ENCODE measurements at places on chromosomes 1 and 21. TPM values are rescaled to one million over a fixed set of nuclear protein-coding genes. Genes with fewer than 3 reads are reported as not detected.

The PLA2G2F gene
- total RNA-seq, result not detected

GRCh38 chr1:241918879-241919278, 38.7 kb upstream of the BECN2 start:
- no peak for DNase-seq

The NBPF11 gene
- total RNA-seq, result 13.6 TPM

The AGO4 gene
- total RNA-seq, result 14.6 TPM

DNA sequence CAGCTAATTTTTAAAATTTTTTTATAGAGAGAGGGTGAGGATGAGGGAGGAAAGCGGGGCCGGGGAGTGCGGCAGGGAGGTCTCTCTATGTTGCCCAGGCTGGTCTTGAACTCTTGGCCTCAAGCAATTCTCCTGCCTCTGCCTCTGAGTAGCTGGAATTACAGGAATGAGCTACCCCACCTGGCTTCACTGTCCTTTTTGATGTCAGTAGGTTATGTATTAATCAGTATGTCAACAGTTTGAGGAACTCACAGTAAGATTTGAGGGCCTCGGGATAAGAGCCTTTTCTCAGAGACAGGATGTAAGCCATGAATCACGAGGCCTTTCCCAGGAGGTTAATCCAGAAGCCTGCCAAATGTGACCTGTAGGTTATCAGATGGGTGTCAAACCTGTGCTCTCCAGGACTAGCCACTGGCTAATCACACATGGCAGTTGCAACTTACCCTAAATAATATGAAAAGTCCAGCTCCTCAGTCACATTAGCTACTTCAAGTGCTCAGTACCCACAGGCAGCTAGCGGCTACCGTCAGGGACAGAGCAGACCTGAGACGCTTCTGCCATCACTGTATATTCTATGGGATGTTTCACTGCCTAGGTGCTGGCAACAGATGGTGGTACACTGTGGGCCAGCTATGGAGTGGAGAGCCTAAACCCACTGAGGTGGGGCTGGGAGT, 33.1 kb downstream of the TRIM67 start:
- no peak for DNase-seq

The RGS16 gene
- 0.48 TPM for total RNA-seq

DNA sequence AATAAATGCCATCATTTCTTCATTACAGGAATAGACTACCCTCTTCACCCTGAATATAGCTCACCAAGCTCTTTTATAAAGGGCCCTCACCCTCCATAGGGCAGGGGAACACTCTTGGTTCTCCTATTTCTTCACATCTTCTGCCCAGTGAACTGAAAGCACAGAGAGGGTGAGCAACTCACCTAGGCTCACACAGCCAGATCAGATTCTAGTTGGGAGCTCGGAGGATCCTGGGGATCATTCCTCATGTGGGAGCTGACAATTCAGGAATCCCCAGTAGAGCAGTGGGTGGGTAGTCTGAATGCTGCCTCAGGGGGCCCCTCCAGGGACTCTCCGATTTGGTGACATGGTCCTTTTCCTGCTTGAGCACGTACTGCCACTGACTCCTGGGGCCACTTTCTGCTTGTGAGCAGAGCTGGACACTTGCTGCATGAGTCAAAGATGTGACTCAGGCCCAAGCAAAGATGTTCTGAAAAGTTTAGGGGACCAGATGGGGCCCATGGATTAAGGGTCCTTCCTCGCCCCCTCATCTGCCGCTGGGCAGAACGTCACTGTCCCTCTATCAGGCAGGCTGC, 63.7 kb upstream of the WNT4 start:
- DNase-seq, result no peak
